ENCODE measurements at places on chromosomes 2 and 18. TPM values are rescaled to one million over a fixed set of nuclear protein-coding genes. Genes with fewer than 3 reads are reported as not detected.

GRCh38 chr18:12391487-12392165, 14.6 kb upstream of the AFG3L2 start:
- DNase-seq: no peak
- no peak overlapping the region for H3K4me3 ChIP-seq
- no peaks in the 10 kb centered on the region for H3K36me3 ChIP-seq
- H3K4me1 ChIP-seq: no peaks in the 10 kb centered on the region
- no peak overlapping the region for H3K27ac ChIP-seq

GRCh38 chr2:2112416-2113105, 218.5 kb downstream of the MYT1L start:
- H3K27me3 ChIP-seq: peaks cover 29% of the 10 kb centered on the region
- H3K4me3 ChIP-seq: no peak overlapping the region
- H3K27ac ChIP-seq: no peak overlapping the region

- no peaks in the 10 kb centered on the region for H3K27me3 ChIP-seq
- DNase-seq: no peak
- no peak overlapping the region for H3K4me3 ChIP-seq
- H3K36me3 ChIP-seq: no peaks in the 10 kb centered on the region
- H3K4me1 ChIP-seq: no peaks in the 10 kb centered on the region
- no peak overlapping the region for H3K27ac ChIP-seq
These were observed 397.9 kb upstream of the RGPD4 start for GRCh38 chr2:107428781-107429180.

Gene INHA
- total RNA-seq: not detected

DNA sequence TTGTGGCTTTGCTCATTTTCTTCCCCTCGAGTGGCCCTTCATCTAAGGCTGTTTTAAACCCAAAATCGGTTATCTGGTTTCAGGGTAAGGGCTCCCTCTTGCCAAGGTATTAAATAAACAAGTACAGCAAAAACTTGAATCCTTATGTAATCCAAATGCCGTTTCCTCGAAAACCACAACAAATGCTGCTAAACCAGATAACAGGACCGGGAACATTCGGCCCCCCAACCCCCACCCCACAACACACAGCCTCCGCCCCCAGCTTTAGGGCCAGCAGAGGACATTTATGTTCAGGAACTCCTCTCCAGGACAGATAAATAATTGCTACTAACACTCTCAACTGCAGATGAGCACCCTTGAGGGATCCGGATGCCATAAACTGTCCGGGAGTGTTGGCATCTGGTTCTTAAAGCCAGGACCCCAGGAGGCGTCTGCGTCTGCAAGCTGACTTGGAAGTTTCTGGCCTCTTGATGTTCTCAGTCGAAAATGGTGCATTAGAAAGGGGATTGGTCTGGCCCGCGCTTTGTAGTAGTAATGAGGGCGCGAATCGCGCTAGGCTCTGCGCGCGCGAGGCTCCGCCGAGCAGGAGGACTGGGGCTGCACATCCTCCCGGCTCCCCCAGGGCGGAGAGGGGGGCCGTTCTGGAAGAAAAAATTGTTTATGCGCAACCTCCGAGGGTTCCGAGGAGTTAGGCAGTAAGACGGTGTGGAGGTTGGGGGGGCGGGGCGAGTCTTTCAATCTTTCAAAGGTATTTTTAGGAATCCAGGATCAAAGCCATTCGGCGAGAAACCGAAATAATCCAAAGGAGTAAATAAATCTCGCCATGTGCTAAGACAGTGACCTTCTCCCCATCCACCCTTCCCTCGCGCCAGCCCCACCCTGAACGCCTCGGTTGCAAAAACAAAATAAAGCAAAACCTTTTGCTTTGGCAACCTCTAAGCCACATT, 3.9 kb upstream of the ID2 start:
- peaks cover 8% of the 10 kb centered on the region for H3K27me3 ChIP-seq
- H3K4me1 ChIP-seq: peaks cover 37% of the 10 kb centered on the region
- H3K36me3 ChIP-seq: peaks cover 25% of the 10 kb centered on the region
- no peak for DNase-seq
- H3K4me3 ChIP-seq: peak overlapping the region; percentile 98

GRCh38 chr2:215141706-215142105, 3.3 kb upstream of the ABCA12 start:
- H3K4me1 ChIP-seq: no peaks in the 10 kb centered on the region
- DNase-seq: no peak
- no peaks in the 10 kb centered on the region for H3K36me3 ChIP-seq
- H3K27ac ChIP-seq: no peak overlapping the region
- no peak overlapping the region for H3K4me3 ChIP-seq

All from natural killer cell treated with Interleukin-12 subunit alpha and Interleukin-12 subunit beta and Interleukin-15 and Interleukin-18, amount 100 ng/mL, for 72 hours (primary cell).